ENCODE measurements at places on chromosomes 3 and 15. TPM values are rescaled to one million over a fixed set of nuclear protein-coding genes. Genes with fewer than 3 reads are reported as not detected.

Gene SMCO1
- not detected for total RNA-seq

- DNase-seq: no peak
These were observed 589.2 kb downstream of the ROBO1 start for GRCh38 chr3:79178471-79179180.

DNA sequence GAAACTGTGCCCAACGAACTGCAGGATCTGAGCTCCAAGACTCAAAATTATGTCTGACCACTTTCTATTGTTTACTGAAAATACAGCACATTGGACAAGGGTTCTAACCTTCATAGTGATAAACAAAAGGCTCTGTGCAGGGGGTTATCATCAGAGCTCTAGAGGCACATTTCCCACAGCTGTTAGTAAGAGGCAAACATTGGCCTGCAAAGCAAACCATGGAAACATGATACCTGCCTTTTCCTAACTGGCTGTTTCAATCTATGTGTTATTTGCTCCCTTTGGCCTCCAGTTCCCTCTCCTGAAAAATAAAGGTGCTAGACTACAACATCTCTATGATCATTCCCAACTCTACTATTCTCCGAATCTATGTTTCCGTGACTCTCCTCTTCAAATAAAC is 159.7 kb upstream of the ARHGEF26 start:
- no peak for DNase-seq

Gene RASL12
- 32.8 TPM for total RNA-seq
